Brain microvascular endothelial cell (primary cell): ENCODE measurements at places on chromosomes 4 and X.

- DNase-seq, result peak; percentile 95
Observed at GRCh38 chr4:175419236-175419718, 392.8 kb downstream of the GPM6A start.

- DNase-seq, result no peak
Observed at GRCh38 chrX:38656350-38656915, 95.1 kb downstream of the TSPAN7 start.

GRCh38 chrX:119573840-119574393, 446 bp upstream of the UBE2A start:
- DNase-seq, result peak; percentile 35

GRCh38 chr4:57243076-57243475, 132.9 kb upstream of the IGFBP7 start:
- DNase-seq, result no peak

DNA sequence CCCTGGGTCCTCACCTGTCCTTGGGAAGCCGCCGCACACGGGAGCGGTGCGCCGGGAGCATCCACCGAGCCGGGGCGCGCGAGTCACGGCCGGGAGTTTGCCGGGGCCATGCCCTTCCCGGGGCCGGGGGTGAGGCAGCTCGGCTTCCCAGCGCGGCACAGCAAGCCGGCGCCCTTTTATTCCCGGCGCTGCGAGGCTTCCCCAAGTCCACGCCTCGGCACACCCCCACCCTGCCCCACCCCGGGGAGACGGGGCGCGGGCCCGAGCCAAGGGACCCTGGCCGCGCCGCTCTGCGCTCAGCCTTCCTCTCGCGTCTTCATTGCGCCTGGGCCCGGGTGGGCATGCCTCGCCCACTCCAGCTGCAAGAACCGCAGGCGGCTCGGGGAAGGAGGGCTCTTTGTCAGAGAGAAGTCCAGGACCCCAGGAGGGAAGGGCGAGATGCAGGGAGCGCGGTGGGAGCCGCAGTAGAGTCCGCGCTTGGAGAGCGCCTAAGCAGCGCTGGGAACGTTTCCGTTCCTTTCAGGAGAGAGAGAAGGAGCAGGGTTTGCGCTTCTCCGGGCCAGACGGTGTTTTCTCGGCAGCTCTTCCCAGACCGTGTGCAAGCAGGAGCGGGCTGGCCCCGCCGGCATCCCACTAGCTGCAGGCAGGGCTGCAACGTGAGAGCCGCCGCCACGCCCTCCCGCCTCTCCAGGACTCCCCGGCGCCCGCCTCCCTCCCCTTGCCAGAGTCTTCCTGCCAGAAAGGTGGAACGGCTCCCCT, at the start of gene MXRA5:
Gene MXRA5 (minus strand): TSS at position 152 of the 759 bp plus-strand sequence. CDS start 2,819 bp downstream, outside the sequence.
- DNase-seq, result no peak

GRCh38 chr4:174037049-174037448, 246.4 kb downstream of the FBXO8 start:
- no peak for DNase-seq

DNA sequence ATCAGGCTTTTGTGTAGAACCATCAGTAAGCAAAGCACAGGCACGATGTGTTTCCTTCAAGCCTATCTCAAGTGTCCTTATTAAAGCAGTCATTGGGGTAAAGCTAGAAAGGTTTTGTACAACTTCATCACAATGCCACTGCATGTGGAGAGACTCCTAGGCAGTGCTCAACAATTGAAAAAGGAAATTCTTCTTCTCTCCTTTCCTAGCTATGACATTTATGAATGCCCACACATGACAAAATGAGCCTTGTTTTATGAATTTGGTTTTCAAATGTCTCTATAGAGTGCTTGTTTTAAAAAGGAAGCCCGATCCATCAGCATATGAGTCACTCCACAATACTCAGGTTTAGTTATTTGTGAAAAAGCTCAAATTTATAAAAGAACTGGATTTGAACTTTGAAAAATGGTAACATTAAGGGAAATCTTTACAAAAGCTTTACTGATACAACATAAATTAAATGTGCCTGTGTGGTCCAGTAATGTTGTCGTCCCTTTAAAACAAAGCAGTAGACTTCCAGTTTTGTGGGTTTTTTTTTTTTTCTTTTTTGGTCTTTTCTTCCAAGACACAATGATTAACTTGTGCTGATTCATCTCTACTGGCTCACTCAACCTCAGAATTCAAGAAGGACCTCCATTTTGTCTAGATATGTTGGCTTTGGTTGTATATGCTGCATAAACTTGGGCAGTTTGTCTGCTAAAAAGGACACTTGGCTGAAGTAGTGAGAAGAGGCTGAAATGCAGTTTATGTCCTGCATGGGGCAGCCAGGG, 273.8 kb downstream of the GASK1B start:
- no peak for DNase-seq

GRCh38 chr4:185764876-185765275, 47.1 kb downstream of the SORBS2 start:
- DNase-seq, result no peak
